ENCODE measurements at places on chromosomes 1 and 21.
A peak's percentile ranks its signal among the peaks of the same experiment; 100 is the strongest.

- no peak for DNase-seq
Measured at GRCh38 chr1:154198756-154199562, 7.1 kb upstream of the TPM3 start.

DNA sequence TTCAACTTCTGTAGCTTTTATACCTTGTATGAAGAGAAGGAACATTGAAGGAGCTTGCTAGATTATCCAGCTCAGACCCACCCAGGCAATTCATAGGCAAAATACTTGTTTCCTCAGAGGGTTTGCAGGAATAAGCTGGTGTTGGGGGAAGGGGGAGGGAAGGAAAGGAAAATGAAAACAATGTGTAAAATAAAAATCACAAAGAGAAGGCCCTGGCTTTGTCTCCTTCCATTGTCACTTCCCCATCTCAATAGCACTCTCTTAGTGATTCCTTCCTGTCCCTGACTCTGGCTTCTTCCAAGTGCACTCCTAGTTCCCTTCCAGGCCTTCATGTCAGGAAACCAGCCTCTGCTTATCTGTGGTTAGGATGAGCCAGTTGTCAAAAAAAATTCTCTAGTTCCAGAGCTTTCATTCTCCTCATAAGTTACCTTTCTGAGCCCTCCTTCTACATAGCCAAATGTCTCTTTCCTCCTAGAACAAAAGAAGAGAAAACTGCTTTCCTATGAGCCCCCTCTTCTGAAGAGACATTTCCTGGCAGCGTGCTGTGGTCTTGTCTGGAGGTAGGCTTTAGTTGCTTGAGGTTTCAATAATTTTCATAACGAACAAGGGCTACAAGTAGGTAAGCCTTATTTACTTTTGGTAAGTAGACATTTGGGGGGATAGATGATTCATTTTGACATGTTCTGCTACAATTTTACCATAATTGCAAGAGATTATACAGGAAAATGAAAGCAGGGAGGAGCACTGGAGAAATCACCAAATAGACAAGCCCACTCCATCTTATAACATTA is 45.7 kb downstream of the FASLG start:
- no peak for DNase-seq

GRCh38 chr1:209688746-209689234 is 13.6 kb downstream of the G0S2 start:
- DNase-seq: no peak

- no peak for DNase-seq
Measured at GRCh38 chr1:15956150-15956549, 19.8 kb downstream of the ZBTB17 start.

GRCh38 chr1:201131398-201131797 is 4.4 kb upstream of the ASCL5 start:
- DNase-seq: no peak

- no peak for DNase-seq
Measured at GRCh38 chr1:40199126-40199525, 37.9 kb downstream of the RLF start.

- DNase-seq: no peak
Measured at GRCh38 chr1:165960136-165960535, 132.7 kb downstream of the UCK2 start.

GRCh38 chr21:45802425-45802824 is 158.9 kb downstream of the PCBP3 start:
- no peak for DNase-seq

DNA sequence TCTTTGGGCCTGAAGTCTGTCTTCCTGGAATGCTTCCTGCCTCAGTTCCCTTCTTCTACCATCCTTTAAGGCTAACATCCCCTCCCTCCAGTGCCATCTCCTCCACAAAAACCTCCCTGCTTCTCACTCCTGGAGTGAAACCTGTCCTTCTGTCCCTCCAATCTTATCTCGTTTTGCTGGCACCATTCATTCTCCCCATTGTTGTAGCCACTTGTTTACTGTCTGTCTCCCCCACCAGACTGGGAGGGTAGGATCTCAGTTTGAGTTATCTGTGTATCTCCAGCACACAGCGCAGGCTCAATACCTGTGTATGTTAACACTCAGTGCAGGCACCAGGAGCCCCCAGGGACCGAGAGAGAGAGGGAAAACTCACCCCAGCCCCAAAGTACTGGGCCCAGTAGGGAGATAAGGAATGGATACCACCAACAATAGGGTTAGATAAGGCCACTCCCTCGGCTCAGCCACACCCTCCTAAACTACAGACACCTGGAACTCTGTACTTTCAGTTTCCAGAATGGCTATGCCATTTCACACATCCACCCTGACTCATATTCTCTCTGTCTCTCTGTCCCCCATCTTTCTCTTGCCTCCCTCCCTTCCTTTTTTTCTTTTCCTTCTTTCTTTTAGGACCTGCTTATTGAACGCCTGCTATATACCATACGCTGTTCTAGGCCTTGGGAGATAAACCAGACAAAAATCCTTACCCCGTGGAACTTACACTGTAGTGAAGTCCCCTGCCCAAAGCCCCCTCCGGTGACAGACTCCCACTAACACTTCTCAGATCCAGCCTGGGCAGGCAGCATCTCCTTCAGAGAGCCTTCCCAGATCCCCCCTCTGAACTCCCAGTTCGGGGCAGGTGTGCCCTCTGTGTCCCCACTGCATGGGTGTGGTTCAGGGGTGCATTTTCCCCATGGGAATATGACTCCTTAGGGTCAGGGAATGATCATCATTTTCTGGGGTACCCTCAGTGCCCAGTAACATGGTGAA is 3.3 kb upstream of the SSBP3 start:
- no peak for DNase-seq

GRCh38 chr1:70992521-70992920 is 55.1 kb downstream of the PTGER3 start:
- no peak for DNase-seq

DNA sequence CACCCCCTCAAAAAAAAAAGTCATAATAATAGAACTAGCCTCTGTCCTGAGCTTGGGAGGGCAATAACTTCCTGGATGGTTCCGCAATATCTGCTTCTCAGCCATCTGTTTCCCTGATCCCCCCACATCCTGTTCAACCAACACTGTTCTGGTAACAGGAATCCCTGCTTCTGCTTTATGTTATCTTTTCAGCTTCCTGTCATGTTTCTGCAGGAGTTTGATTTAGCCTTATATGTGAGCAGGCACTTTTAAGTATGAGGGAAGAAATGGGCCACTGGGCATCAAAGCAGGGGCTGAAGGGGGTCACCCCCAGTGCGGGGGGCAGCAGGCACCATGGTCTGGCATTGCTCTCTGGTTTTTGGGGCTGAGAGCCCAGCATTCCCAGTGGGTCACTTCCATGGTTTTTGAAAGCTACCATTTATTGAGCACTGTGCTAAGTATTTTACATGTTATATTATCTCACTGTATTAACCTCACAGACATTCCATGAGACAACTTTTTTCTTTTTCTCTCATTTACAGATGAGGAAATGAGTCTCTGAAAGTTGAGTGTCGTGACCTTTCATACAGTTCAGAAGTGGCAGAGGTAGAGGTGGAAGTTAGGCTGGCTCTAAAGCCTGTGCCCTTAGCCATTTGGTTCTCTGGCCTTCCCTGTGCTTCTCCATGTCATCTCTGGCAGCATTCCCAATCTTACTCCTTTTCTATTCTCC is 61.9 kb downstream of the DNTTIP2 start:
- DNase-seq: no peak

- DNase-seq: no peak
Measured at GRCh38 chr1:109149874-109150601, 36.1 kb downstream of the ELAPOR1 start.

- no peak for DNase-seq
Measured at GRCh38 chr1:21503706-21504377, 5.4 kb upstream of the ALPL start.

DNA sequence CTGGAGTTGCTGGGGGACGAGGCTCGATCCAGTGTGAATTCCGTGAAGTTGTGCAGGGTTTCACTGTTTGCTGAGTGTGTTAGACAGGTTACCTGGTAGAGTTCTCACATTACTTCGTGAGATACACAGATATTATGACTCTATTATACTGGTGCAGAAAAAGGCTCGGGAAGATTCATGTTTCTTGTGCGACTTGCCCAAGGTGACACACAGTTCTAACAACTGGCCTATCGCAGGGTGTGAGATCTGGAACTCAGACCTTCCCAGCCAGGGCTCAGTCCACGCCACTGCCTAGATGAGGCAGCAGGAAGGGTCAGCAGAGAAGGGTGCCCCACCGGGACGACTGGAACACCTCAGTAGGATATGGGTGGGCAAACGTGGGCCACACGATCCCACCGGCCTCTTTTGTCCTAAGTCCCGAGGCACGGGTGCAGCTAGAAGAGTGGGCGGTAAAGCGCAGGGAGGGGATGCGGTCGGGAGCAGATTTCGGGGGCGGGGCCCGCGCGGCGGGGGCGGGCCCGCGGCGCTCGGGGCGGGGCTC is 296 bp upstream of the RNPEP start:
- peak; percentile 58 for DNase-seq

GRCh38 chr1:62356257-62356835 is 37.1 kb upstream of the KANK4 start:
- no peak for DNase-seq

- DNase-seq: no peak
Measured at GRCh38 chr1:235553112-235553551, 48.9 kb upstream of the B3GALNT2 start.

DNA sequence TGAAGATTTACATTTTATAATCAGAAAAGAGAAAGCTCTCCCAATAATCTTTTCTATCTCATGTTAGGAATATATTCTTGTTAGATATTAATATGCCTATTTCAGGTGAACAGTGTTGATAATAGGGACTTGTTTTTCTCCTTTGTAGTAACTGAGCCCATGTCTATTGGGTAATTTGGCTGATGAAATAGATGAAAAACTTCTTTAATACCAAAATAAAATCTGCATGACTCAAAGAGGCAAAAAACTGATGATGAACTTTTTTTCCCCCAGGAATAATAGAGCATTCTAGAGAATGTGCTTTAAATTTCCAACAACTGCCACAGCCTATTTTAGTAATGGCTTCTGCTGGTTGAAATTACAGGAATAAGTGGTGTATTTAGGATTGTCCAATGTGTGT is 178.9 kb upstream of the GREM2 start:
- DNase-seq: no peak

- DNase-seq: no peak
Measured at GRCh38 chr1:171983584-171983983, 142.3 kb downstream of the DNM3 start.

GRCh38 chr1:86394416-86394815 is 1.7 kb downstream of the ODF2L start:
- DNase-seq: no peak

- DNase-seq: no peak
Measured at GRCh38 chr1:116375148-116375886, 2.3 kb downstream of the ATP1A1 start.

- no peak for DNase-seq
Measured at GRCh38 chr1:200922406-200922805, 27.7 kb downstream of the INAVA start.

GRCh38 chr1:161139766-161140165 is 7.3 kb upstream of the DEDD start:
- no peak for DNase-seq

GRCh38 chr21:36854391-36854790 is 112.1 kb downstream of the HLCS start:
- DNase-seq: no peak

All from activated CD4-positive, alpha-beta T cell treated with anti-CD3 and anti-CD28 coated beads for 24 hours (primary cell).